ENCODE measurements at places on chromosomes 2 and 18. TPM values are rescaled to one million over a fixed set of nuclear protein-coding genes. Genes with fewer than 3 reads are reported as not detected.

The C2orf81 gene
- total RNA-seq: 0.94 TPM

The IL1RN gene
- 1.3 TPM for total RNA-seq

- H3K36me3 ChIP-seq: no peaks in the 10 kb centered on the region
- H3K27ac ChIP-seq: no peak overlapping the region
- no peak for DNase-seq
- no peaks in the 10 kb centered on the region for H3K27me3 ChIP-seq
- H3K4me1 ChIP-seq: peaks cover 14% of the 10 kb centered on the region
- no peak overlapping the region for H3K4me3 ChIP-seq
These were observed 37.1 kb upstream of the DARS1 start for GRCh38 chr2:136022396-136023146.

- H3K27ac ChIP-seq: no peak overlapping the region
- H3K4me3 ChIP-seq: no peak overlapping the region
- no peak for DNase-seq
- no peaks in the 10 kb centered on the region for H3K27me3 ChIP-seq
- H3K36me3 ChIP-seq: no peaks in the 10 kb centered on the region
These were observed 1326.2 kb upstream of the TMEFF2 start for GRCh38 chr2:193520709-193521458.

- no peak overlapping the region for H3K27ac ChIP-seq
- H3K4me1 ChIP-seq: no peaks in the 10 kb centered on the region
- no peak overlapping the region for H3K4me3 ChIP-seq
- no peaks in the 10 kb centered on the region for H3K27me3 ChIP-seq
- H3K36me3 ChIP-seq: no peaks in the 10 kb centered on the region
These were observed 16.8 kb downstream of the COBLL1 start for GRCh38 chr2:164824872-164825271.

The COL3A1 gene
- total RNA-seq: 86.4 TPM

The SERPINB3 gene
- not detected for total RNA-seq

DNA sequence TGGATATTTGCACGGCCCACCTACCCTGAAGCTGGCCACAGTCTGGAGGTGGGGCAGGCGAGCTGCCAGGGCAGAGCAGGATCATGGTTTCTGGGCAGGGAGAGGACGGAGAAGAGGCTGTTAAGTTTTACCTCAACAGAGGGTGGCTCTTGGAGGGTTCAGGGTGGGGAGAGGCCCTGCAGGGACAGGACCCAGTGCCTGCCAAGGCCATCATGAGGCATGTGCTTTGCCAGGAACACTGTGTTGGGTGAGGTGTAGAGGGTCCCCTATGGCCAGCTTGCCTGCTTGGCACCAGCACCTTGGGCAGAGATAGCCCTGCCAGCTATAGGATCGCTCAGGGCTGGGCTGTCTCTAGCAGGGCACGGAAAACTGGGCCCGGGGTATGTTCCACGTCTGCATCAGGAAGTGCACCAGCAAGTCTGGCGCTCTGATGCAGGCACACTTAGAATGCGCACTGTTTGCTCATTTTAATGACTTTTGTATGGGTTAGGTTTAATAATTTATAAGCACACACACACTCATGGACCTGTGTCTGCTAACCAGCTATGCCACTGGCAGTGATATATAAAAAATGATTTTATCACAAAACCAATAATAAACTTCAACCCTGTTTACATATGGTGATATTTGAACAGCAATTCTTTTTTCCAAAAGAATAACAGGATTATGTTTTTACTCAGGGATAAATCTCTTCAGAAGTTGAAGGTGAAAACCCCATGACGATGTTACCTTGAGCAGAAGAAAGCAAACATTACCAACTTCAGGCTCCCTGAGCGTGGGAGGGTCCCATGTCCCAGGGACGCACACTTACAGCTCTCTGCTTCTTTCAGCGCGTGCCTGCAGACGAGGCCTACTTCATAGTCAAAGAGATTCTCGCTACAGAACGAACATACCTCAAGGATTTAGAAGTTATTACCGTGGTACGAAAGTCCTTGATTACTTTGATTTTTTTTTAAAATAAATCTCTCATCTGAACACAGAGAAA is 46.4 kb downstream of the STK25 start:
- H3K27me3 ChIP-seq: no peaks in the 10 kb centered on the region
- no peak overlapping the region for H3K4me3 ChIP-seq
- no peaks in the 10 kb centered on the region for H3K36me3 ChIP-seq
- H3K4me1 ChIP-seq: no peaks in the 10 kb centered on the region

The SNTG2 gene
- total RNA-seq: 2.4 TPM

- H3K4me3 ChIP-seq: no peak overlapping the region
- H3K27ac ChIP-seq: peak overlapping the region; percentile 54
- DNase-seq: peak; percentile 85
- no peaks in the 10 kb centered on the region for H3K36me3 ChIP-seq
- peaks cover 22% of the 10 kb centered on the region for H3K4me1 ChIP-seq
- H3K27me3 ChIP-seq: no peaks in the 10 kb centered on the region
These were observed 14.1 kb upstream of the KLF11 start for GRCh38 chr2:10028988-10029874.

DNA sequence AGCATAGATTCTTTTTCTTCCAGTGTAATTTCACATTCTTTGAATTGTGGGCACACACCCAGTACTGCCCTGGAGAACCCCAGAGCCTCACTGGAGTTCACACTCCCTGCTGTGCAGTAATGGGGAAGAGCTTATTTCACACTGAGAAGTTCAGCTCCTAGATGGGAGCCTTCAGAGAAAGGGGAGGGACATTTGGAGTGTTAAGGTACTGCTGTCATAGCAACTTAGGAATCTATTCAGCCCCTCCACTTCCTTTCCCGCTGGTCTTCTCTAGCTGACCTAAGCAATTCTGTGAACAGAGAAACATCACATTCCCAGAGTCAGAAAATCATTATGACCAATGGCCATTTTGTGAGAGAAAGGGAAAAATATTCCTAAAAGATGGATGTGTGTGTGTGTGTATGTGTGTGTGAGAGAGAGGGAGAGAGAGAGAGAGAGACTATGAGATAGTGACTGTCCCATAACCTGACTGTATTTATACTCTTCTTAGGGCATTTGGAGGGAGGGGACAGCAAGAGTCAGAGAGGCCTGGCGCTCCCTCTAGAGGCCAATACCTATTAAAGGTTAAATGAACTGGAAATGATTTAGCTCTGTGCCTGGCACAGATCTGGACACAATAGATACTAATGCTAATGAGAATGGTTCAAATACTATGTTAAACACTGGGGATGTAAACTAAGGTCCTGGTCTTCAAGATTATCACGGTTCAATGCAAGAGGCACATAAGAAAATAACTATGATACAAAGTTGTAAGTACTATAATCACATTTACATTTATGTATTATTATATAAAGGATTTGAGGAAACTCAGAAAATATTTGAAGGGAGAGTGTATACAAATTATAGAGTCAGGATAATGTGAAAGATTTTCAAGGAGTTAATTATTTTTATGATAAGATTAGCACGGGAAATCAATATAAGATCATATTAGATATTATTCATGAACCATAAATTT is 41.5 kb upstream of the RPE start:
- no peaks in the 10 kb centered on the region for H3K27me3 ChIP-seq
- H3K36me3 ChIP-seq: no peaks in the 10 kb centered on the region
- no peak for DNase-seq
- H3K4me1 ChIP-seq: no peaks in the 10 kb centered on the region
- no peak overlapping the region for H3K27ac ChIP-seq

The ICA1L gene
- total RNA-seq: 8.6 TPM

- H3K27ac ChIP-seq: no peak overlapping the region
These were observed 274.3 kb upstream of the NRP2 start for GRCh38 chr2:205407984-205408383.

- H3K36me3 ChIP-seq: no peaks in the 10 kb centered on the region
- H3K4me3 ChIP-seq: no peak overlapping the region
- H3K4me1 ChIP-seq: no peaks in the 10 kb centered on the region
- no peak for DNase-seq
- H3K27ac ChIP-seq: no peak overlapping the region
These were observed 313.6 kb upstream of the MC4R start for GRCh38 chr18:60686142-60686541.

GRCh38 chr2:197356136-197356535 is 45.6 kb upstream of the ANKRD44 start:
- no peaks in the 10 kb centered on the region for H3K27me3 ChIP-seq
- H3K36me3 ChIP-seq: no peaks in the 10 kb centered on the region
- H3K4me1 ChIP-seq: no peaks in the 10 kb centered on the region
- no peak overlapping the region for H3K27ac ChIP-seq
- no peak overlapping the region for H3K4me3 ChIP-seq

DNA sequence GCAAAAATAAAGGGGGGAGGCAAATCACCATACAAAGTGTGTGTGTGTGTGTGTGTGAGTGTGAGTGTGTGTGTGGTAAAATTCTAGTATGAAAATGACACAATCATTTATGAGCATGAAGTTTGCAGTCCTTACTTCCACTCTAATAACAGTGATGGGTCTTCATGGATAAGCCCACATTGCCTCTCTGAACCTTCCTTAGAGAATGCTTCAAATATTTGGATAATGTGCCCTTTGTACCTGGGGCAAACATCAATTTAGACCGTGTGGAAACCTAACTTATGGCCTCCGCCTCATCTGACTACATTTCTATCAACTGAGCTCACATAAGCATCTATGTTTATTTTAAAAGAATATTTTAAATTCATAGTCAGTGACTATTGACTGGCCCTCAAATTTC is 3.7 kb downstream of the SCN9A start:
- H3K4me1 ChIP-seq: peaks cover 17% of the 10 kb centered on the region
- no peak for DNase-seq

- peak overlapping the region; percentile 87 for H3K4me3 ChIP-seq
- H3K4me1 ChIP-seq: peaks cover 60% of the 10 kb centered on the region
- no peaks in the 10 kb centered on the region for H3K27me3 ChIP-seq
- no peak for DNase-seq
- H3K27ac ChIP-seq: peak overlapping the region; percentile 94
These were observed 1.4 kb downstream of the PTGR3 start for GRCh38 chr18:75207310-75208154.

- H3K4me3 ChIP-seq: no peak overlapping the region
- H3K4me1 ChIP-seq: no peaks in the 10 kb centered on the region
- H3K27ac ChIP-seq: no peak overlapping the region
- no peaks in the 10 kb centered on the region for H3K36me3 ChIP-seq
These were observed 98.1 kb downstream of the RTP5 start for GRCh38 chr2:241967467-241968144.

DNA sequence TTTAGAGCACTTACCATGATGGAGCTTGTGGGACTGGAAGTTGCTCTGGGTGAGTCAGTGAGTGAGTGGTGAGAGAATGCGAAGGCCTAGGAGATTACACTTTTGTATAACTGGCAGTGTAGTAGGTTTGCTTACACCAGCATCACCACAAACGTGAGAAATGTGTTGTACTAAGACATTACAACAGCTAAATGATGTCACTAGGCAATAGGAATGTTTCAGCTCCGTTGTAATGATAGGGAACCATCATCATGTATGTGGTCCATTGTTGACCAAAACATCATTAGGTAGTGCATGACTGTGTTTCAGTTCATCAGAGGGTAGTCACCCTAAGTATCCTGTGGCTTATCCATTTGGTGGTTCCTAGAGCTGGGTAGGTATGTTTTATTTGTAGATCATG is 11.9 kb downstream of the ZNF407 start:
- H3K27ac ChIP-seq: no peak overlapping the region
- H3K4me1 ChIP-seq: peaks cover 2% of the 10 kb centered on the region
- no peak for DNase-seq
- H3K36me3 ChIP-seq: no peaks in the 10 kb centered on the region
- H3K27me3 ChIP-seq: no peaks in the 10 kb centered on the region

DNA sequence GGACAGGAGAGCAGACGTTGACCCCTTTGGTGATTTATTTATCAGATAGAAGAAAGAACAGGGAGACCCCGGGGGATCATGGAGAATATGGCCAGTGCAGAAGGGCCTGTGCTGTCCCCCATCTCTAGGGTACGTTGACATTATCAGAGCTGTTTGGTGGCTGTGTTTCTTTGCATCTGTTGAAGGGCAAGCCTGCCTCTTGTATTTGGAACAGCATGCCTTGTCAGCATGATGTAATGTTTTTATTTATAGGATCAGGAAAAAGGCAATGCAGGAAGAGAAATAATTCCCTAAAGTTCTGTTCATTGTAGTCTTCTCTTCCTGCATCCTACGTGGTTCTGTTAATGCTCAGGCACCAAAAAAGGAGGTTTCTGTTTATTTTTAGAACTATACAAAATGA is 49.8 kb upstream of the CABYR start:
- no peaks in the 10 kb centered on the region for H3K36me3 ChIP-seq
- H3K4me1 ChIP-seq: no peaks in the 10 kb centered on the region
- no peaks in the 10 kb centered on the region for H3K27me3 ChIP-seq
- H3K27ac ChIP-seq: peak overlapping the region; percentile 35
- no peak overlapping the region for H3K4me3 ChIP-seq

The WDR12 gene
- total RNA-seq: 15.9 TPM

GRCh38 chr2:158546412-158547144 is 89.8 kb downstream of the PKP4 start:
- peaks cover 13% of the 10 kb centered on the region for H3K36me3 ChIP-seq
- no peaks in the 10 kb centered on the region for H3K4me1 ChIP-seq
- H3K27ac ChIP-seq: no peak overlapping the region
- DNase-seq: no peak
- H3K27me3 ChIP-seq: no peaks in the 10 kb centered on the region
- no peak overlapping the region for H3K4me3 ChIP-seq

DNA sequence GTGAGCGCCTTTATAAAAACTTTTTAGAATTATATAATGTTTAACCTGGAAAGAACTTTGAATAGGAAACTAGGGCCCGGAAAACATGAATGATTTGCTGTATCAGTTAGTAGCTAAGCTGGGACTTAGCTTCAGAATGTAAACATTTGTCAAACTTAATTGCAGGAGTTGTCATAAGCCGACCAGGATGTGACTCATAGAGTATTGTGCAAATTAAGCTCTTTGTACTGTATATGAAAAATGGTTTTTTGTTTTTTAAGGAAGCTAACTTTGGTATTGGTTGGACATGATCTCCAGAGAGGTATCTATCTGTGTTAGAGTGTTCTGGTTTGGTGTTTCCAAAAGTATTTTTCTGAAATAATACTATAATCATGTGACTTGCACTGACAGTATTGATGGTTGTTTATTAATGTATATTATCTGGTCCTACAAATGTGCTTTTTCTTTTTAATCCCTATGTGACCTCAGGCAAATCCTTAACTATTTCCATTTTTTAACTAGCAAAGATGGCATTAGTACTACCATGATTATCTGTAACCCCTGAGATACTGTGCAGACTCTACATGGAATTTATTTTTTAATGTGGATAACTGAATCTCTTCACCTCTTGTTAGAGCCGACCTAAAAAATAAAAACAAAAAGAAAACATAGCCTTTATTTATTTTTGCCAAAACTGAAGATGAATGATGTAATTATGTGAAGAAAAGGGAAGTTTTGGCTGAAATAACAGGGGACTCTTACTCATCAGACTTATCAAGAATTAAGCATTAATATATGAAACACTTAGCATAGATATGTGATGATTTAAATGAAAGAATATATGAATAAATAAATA is 11.7 kb downstream of the YIPF4 start:
- H3K36me3 ChIP-seq: no peaks in the 10 kb centered on the region
- no peak for DNase-seq
- no peaks in the 10 kb centered on the region for H3K4me1 ChIP-seq
- no peak overlapping the region for H3K27ac ChIP-seq
- H3K4me3 ChIP-seq: no peak overlapping the region

Data from right atrium auricular region (tissue), 2 donors.